Stimulated activated CD8-positive, alpha-beta memory T cell treated with anti-CD3 and anti-CD28 coated beads, Interleukin-12 subunit alpha, Interleukin-12 subunit beta, amount 100 ng/mL, for 1 hour (primary cell): ENCODE measurements at places on chromosomes 6 and 20.
A peak's percentile ranks its signal among the peaks of the same experiment; 100 is the strongest.

GRCh38 chr20:23295934-23296333 lies 54.7 kb upstream of the NXT1 start:
- DNase-seq, result no peak

DNA sequence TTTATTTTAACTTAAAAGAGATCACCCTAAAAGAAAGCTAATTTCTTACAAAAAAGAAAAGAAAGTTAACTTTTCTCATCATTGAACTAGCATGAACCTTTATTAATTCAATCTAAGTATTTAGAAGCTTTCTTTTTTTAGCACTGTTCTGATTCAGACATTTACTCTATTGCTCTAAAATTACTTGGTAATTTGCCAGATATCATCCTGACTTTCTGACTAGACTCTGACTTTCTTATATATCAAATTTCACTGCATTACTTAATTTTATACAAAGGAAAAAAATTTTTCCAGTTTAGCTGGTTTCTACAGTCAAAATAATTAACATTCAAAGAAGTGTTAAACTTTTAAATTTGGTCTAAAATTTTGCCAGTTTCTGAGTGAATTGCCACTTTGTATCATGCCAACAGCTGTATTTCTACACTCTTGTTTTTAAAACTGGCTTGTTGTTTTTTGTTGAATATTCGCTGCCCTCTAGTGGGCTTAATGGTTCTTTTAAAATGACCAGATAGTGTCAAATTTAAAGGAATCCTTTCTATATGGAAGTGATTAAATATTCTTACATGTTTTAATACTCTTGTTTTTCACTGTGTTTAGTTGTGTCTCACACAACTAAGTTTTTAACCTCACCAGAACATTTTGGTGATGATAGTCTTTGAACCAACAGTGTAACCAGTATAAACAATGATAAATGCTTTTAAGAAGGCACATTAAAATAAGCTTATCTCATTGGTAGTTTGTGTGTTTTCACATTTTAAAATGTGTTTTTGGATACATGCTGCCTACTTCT lies 102.0 kb downstream of the POPDC3 start:
- no peak for DNase-seq

- DNase-seq, result no peak
Observed at GRCh38 chr6:85496009-85496579, 46.2 kb downstream of the NT5E start.

- DNase-seq, result no peak
Observed at GRCh38 chr6:90488816-90489215, 98.1 kb downstream of the MAP3K7 start.

- no peak for DNase-seq
Observed at GRCh38 chr6:150978624-150979023, 113.1 kb downstream of the MTHFD1L start.

DNA sequence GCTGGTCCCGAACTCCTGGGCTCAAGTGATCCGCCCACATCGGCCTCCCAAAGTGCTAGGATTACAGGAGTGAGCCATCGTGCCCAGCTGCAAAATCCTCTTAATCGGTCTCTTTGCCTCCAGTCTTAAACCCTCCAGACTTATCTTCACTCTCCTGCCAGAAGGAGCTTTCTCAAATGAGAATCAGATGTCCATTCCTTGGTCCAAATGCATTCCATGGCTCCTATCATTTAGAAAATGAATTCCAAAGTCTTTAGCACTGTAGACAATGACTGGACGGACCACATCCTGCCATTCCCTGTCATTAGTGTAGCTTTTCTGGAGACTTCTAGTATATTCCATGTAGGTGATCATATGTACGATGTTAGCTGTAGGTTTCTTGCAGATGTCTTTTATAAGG lies 141.9 kb downstream of the ID4 start:
- no peak for DNase-seq

GRCh38 chr20:52804497-52805295 lies 167.5 kb upstream of the TSHZ2 start:
- DNase-seq, result no peak

DNA sequence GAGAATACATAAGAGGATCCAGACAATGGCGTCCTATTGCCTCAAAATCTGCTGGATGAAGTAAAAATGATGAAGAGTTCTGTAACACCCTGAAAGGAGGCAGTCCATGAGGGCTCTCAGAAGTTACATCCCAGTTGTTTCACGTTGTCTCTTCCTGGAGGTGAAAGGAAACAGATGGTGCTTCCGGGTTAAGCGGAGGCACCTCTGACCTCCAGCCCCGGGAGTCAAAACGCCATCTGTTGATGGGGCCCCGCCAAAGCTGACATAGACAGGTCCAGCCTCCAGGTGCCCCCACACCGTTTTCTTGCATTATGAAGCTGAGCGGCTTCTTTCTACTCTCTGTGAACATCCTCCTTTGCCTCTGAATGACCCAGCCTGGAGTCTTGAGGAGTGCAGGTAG lies 9.5 kb downstream of the SEMG2 start:
- DNase-seq, result no peak

DNA sequence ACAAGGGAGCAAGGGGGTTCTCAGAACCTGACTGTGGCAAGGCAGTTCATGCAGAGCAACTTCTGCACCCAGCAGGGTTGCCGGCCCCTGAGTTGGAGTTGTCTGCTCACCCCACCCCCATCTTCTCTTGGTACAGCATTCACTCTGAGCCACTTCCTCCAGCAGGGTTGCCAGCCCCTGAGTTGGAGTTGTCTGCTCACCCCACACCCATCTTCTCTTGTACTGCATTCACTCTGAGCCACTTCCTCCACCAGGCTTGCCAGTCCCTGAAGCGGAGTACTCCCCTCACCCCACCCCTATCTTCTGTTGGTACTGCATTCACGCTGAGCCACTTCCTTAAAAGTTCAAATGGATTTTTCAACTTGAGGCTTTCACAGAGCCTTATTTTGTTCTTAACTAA lies 79.7 kb upstream of the SYNDIG1 start:
- DNase-seq, result peak; percentile 8

DNA sequence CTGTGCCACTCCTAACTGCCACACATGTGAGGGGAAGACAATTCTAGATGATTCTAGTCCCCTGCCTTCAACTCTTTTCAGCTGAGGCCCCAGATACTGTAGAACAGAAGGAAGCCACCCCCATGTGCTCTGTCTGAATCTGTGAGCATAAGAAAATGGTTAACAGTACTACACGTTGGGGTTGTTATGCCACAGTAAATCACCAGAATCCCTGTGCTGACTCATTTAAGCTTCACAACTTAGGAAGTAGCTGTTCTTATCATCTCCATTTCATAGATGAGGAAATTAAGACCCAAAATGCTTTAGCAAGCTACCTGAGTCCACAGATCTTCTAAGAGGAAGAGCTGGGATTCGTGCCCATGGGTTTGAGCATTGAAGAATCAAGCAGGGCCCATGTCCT lies 27.4 kb upstream of the SCRT2 start:
- DNase-seq, result no peak

- no peak for DNase-seq
Observed at GRCh38 chr6:43778131-43778855, 8.3 kb downstream of the VEGFA start.

DNA sequence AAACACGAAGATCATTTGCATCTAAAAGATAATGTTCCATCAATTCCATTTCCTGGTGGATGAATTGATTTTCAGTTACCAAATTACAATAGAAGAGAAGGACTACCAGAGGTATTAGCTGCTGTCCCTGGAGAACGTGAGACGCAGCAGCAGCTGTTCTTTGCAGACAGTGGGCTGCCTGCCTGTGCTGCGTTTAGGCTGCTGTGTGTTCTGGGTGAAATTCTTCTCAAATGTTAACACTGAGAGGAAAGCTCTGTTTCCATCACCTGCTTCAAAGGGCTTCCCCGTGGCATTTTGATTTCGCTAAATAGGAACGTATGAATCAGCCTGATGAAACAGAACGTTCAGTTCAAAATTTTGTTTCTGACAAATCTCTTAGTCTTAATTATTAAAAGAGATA lies 362.2 kb downstream of the C6orf118 start:
- DNase-seq, result no peak

DNA sequence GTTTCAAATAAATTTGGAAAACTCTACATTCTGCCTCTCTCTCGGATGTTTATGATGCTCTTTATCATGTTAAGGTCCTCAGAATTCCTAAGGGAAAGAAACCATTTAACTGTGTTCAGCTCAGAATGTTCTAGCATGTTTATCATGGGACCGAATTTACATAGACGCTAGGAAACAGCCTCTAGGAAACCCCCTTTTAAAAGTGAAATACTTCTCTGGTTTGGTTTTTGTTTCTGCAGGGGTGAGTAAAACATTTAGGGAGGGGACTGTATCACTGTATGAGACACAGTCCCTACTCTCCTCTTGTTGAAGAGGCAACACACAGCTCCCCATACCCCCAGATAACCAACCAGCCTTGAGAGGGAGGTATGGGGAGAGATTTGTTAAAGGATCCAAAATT lies 267.6 kb upstream of the SUPT3H start:
- no peak for DNase-seq

DNA sequence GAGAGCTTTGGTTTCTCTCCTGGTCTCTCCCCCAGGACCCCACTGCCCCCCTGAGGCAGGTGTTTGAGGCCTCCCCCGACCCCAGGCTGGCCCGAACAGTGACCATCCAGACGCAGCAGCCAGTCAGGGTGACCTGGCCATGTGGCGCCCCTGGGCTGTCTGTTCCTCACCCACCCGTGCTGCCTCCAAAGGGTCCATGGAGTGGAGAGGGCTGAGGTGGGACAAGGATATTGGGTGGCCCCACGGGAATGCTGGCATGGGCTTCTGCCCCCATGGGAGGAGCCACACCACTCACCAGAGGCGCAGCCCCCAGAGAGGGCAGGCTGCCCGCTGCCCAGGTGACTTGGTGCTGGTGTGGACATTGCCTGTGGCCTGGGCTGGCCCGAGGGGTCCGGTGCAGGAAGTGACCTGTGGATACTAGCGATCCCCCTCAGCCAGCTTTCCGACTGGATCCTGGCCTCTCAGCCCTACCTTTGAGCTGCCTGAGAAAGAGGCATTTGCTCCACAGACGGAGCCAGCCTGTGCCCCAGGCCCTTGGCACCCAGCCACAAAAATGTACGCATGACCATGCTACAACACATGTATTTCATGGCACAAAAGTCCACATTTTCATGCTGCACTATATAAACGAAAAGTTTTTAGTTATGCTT lies 50.8 kb downstream of the BCAS4 start:
- DNase-seq, result no peak
